ENCODE measurements at places on chromosomes 3 and 15.
A peak's percentile ranks its signal among the peaks of the same experiment; 100 is the strongest.

- no peak for DNase-seq
These were observed 19.8 kb downstream of the CHCHD6 start for GRCh38 chr3:126723801-126724200.

GRCh38 chr3:113169891-113170452, 41.4 kb upstream of the BOC start:
- no peak for DNase-seq

GRCh38 chr3:182606905-182607504, 186.3 kb upstream of the ATP11B start:
- no peak for DNase-seq

DNA sequence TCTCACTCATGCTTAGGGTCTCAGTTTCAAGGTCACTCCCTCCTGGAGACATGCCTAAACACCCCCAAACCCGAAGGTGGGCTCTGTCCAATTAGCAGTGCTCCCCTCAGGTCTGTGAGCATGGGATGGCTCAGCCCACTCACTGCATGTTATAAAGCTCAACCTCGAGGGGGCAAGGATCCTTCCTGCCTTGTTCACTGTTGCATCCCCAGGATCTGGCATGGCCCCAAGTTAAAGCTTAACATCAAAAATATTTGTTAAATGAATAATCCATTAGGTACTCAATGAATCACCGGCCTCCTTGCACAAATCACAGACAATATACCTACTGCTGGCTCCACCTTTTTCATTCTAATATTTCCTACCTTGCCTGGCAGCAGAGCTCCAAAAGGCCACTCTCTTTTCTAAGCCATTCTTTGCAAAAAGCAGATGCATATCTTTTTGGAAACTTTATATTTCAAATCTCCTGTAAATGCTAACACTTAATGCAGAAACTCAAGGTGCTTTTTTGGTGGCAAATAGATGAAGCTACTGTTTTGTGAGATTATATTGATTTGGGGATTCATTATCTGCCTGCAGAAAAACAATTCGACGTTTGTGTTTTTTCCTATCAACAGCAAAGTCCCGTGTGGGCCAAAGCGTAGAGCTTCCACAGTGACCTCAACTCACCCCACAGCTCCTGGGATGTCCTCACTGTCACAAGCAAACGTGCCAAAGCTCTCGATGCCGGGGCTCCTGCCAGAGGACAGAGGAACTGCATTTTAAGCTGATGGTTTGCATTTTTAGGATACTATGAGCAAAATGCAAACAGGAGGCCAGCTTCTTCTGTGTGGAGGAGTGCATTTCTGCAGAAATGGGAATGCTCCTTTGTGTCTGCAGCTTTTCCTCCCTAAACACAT, 35.4 kb downstream of the PCOLCE2 start:
- DNase-seq, result peak; percentile 2

DNA sequence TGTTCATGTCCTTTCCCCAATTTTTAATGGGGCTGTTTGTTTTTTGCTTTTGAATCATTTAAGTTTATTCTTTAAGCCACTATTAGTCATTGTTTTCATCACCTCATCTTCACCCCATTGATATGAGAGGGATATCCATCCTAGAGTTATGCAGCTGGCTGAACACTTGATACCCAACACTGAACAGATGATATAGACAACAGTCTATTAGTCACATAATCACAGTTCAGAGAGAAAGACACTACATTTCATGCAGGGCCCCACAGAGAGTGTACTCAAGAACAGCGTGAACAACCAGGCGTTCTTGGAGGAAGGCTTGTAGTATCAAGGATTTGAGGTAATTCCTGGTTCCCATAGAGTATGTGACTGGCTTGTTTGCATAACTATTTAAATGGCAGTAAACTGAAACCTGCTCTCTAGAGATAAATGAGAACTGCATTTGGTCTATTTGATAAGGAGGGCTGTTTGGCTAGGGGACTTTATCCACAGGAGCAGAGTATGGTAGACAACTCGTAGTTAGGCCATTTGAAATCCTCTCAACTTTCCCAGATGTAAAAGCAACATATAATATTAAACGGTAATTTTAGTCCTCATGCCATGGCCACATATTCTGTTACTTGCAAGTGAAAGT, 618.7 kb downstream of the SI start:
- DNase-seq, result no peak

DNA sequence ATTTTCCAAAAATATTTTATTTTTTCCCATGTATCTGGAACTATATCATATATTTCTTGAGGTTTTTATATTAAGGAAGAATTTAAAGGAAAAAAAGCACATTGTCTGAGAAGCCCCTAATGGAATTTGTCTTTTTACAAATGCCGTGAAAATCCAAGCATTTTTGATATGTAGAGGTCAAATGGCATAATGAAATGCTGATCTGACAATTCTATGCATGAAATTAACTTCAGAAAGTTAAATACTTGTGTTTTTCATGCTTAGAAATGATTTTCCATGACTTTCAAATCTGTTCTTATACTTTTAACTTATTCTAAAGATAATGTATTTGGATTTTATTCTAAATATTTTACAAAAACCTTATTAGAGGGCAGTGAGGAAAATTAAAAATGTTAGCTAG, 119.2 kb downstream of the NR1I2 start:
- DNase-seq, result no peak

DNA sequence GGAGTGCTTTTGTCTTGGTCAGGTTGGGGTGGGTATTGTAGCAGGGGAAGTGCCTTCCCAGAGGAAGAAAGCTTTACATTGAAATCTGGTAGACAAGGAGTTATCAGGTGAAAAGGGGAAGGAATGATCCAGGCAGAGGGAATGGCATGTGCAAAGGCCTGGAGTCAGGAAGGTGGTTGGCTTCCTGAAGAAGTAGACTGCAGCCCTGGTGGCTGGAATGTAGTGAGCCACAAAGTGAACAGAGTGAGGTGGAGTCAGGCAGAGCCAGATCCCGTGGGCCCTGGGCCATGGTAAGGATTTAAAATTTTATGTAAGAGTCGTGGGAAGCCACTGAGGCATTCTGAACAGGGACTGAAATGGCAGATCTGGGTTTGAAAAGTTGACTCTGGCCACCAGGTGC, 58.3 kb downstream of the RAB11A start:
- no peak for DNase-seq

DNA sequence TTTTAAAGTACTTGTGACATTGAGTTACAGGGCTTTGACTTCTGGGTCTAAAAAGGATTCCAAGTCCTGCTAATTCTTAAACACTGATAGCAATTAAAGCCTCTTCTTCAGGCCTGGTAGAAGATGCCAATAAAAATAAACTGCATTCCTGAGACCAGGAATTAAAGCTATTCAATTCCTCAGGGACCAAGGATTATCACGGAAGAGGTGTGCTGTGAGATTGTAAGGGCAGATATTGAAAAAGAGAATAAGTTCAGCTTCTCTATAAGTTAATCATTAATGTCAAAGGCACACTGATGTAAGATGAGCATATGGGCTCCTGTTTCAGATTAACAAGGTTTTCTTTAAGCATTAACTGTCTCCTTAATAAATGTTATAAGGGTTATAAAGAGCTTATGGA, 611.3 kb downstream of the SI start:
- no peak for DNase-seq
